GM13976 (cell line): ENCODE measurements at places on chromosomes 1 and 21.

DNA sequence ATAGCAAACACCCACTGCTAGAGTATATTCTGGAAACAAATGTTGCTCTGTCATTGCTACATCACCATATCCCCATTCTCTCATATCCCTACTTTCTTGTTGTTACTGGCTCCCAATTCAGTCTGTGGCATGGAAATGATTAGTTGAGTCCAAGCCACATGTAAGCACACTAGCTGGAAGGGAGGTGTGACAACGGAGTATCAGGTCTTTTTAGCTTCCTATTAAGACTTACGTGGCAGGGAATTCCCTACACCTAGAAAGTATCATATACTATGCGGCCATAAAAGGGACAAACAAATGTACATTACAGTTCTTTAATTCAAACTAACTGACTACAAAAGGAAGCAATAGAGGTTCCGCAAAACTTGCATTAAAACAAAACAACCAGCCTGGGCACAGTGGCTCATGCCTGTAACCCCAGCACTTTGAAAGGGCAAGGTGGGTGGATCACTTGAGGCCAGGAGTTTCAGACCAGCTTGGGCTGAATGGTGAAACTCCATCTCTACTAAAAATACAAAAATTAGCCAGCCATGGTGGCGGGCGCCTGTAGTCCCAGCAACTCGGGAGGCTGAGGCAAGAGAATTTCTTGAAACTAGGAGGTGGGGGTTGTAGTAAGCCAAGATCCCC, 48.6 kb downstream of the INTS7 start:
- no peak for DNase-seq

DNA sequence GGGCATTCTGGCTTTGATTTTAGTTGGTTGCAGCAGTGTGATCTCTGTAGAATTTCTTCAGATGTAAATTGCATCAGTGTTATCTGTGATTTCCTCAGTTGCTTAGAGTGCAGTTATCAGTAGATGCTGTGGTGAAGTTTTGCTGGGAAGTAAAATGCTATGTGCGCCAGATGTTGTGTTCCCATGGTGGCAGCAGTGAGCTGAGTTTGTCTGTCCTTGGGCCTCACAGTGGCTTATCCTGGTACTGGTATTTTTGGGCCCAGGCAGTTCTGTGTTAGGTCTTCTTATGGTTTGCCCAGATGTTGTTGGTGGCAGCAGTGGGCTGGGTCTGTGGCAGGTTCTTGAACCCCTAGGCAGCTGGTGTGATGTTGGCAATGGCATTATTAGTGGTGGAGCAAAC, 1242.1 kb downstream of the PLA2G4A start:
- DNase-seq = no peak

- no peak for DNase-seq
These were observed 91.2 kb upstream of the NGF start for GRCh38 chr1:115429241-115429640.

DNA sequence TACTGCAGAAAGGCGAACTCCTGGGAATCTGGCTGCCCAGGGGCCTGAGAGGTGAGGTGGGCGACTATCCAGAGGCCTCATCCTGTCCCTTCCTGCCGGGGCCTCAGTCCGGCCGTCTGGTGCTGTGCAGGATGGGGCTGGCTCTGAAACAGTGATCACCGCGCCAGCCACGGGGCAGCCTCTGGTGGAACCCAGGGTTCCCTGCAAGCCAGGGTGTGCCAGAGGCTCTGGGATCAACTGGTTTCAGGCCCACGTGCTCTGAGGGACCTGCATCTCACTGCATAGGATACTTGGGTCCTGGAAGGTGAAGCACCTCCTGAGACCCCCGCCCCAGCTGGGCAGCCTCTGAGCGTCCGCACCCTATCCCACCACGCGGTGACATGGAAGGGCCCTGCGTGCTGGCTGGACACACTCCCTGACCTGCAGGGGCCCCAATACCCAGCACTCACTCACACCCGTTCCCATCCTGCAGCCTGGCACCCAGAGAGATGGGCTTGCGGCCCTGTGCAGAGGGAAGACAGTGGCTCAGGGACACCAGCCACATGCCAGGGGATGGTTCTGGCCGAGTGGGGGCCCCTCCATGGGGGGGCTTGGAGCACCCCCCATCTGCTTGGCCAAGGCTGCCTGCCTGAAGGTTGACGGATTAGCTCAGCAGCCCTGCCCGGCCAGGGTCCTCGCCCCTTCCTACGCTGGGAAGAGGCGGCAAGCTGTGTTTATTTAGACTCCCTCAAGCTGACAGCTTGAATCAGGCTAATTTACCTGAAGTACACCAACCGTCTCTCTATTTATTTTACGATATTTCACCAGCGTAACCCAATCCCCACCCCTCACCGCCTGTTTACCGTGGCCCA, 64.3 kb upstream of the TTC34 start:
- DNase-seq = no peak
